Head of caudate nucleus (tissue), 42 donors: ENCODE measurements at places on chromosomes 16 and 17.

DNA sequence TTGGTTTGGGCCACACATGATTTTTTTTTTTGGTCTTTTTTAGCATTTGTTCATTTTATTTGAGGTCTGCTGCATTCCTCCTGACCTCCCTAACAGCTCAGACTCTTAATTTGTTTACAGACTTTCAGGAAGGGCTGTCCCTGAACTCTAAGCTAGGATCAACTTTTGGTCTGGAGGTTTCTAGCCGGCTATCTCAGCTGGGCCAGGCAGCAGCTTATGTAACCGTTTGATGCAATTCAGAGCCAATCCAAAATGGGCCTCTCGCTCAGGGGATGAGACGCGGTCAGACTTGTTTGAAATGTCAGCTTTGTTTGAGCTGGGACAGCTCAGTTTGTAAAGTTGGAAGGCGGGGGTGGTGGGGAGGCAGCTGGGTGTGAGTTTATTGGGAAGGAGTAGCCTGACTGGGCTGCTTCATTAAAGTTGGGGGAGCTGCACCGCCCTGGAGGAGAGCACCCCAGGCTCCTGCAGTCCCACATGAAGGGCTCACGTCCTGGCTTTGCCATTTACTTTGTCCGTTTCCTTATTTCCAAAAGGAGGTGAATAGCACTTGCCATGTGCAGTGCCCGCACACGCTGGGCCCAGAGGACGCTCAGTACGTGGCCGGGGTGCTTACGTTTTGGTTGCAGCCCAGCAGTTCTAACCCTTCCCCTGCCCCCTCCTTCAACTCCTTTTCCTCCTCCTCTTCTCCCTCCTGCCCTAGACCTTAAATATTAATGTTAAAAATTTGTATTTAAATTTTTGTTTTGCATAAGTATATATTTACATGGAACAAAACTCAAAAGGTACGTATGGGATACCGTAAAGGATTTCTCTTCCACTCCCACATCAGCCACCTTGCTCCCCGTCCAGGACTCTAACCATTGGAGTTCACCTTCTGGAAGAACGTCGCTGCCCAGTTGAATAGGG lies 121.2 kb downstream of the SNX29 start:
- peak; percentile 69 for DNase-seq

GRCh38 chr17:72338847-72339790 lies 218.3 kb downstream of the SOX9 start:
- DNase-seq = no peak

DNA sequence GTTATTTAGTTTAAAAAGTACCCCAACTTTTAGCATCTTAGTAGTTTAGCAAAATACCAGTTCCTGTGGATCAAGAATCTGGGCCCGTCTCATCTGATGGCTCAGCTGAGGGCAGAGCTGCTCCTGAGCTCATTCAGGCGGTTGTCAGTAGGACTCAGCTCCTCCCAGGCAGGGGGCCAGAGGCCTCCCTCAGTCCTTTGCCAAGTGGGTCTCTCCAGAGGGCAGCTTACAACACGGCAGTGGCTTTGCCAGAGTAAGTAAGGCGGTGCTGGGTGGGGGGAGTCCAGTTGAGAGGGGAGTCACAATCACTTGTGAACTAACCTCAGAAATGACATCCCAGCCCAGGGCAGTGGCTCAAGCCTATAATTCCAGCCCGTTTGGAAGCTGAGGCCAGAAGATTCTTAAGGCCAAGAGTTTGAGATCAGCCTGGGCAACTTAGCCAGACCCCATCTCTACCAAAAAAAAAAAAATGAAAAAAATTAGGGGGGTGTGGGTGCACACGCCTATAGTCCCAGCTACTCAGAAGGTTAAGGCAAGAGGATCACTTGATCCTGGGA lies 81.5 kb upstream of the MED9 start:
- DNase-seq = no peak

GRCh38 chr16:46621934-46622676 lies 926 bp upstream of the SHCBP1 start:
- DNase-seq = no peak

DNA sequence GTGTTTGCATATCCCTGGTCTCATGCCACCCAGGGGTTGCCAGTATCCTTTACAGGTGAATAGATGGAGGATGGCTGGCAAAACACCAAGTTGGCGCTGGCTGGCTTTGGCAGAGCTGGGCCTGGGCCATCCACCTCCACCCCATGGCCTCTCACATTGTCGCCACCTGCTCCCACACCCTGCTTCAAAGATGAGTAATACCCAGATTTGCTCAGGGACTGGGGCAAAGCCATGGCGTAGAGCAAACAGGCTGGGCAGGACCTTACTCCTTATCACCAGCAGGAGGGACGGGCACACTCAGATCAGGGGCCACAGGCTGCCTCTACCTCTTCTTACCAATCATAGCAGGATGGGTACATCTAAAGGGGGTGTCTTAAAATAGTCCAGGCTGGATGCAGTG lies 24.3 kb downstream of the PLA2G10 start:
- no peak for DNase-seq

GRCh38 chr16:21523411-21524067 lies 75.8 kb upstream of the METTL9 start:
- no peak for DNase-seq

DNA sequence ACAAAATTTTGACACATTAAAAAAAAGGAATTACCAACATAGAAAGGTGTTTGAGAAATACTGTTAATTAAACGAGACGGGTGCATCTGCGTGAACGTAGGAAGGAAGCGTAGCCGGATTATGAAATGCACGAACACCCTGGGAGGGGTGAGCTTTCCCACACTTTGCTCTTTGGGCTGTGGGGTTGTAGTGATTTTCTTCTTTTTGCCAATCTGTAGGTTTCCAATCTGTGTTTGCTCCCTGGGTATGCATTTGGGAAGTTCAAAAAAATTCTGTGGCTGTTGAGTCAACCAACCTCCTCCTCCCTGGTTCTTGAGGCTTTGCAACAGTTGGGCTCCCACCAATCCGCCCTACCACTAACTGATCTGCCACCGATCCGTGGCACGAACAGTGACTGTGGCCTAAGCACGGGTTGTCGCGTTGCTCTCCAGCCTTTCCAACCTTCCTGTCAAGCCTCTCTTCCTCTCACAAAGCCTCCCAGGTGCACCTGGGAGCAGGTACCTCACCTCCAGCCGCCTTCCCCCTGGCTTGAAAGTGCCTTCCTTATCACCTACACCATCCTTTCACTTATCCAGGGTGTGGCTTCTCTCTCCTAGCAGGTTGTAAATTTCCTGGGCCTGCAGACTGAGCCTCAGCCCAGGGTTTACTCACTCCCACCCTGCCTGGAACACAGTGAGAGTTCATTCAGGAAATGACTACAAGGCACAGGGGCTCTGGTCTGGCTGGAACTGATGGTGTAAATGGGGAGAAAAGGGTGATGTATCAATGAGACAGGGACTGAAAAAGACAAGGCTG lies 16.6 kb downstream of the RTN4RL1 start:
- no peak for DNase-seq

GRCh38 chr16:81519301-81520150 lies 74.9 kb downstream of the CMIP start:
- DNase-seq = no peak

DNA sequence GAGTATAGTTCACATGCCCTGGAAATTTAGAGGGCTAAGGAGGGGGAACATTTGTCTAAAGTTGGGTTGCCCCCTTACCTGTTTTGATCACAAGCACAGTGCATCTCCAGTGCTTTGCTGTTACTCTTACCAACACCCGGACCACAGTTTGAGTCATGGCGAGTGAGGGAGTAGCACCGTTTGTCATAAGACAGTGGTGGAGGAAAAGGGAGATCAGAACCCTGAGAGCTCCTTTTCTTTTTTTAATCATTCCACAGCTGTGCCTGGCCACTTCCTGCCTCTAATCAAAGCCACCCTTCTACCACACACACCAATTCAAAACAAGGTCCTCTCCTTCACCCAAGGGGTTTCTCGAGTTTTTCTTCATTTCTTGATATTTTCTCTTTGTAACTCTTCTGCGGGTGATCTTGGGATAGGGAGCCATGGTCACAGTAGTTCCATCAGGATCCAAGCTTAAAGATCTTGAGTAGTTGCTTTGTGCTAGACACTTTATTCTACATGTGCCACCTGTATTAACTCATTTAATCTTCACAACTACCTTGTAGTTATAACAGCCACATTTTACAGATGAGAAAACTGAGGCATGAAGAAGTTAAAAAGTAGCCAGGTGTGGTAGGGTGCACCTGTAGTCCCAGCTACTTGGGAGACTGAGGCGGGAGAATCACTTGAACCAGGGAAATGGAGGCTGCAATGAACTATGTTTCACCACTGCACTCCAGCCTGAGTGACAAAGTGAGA lies 5.0 kb upstream of the MYL4 start:
- DNase-seq = no peak

GRCh38 chr16:85605912-85606841 lies 6.9 kb upstream of the GSE1 start:
- no peak for DNase-seq

DNA sequence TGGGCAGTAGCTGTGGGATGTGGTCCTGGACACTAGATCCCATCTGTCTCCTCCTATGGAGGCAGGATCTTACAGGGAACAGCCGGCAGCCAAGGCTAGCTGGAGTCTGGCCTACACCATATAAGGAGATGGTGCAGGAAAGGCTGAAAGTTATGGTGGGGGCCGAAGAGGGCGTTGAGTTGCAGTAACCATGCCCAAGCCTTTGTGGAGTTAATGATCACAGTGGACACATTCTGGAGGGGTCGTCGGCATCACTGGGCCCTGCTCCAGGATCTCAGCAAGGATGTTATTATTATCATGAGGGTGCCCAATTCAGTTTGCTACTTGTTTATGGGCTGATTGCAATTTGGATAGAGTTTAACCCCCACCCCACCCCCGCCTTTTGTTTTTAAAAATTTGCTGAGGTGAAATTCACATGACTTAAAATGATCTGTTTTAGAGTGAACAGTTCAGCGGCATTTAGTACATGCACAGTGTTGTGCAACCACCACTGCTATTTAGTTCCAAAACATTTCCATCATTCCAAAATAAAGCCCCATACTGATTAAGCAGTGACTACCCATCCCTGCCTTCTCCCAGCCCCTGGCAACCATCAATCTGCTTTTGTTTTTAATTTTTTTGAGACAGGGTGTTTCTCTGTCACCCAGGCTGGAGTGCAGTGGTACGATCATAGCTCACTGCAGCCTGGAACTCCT lies 184.3 kb upstream of the CACNG3 start:
- no peak for DNase-seq

GRCh38 chr17:915538-916201 lies 63.9 kb downstream of the NXN start:
- DNase-seq = no peak

DNA sequence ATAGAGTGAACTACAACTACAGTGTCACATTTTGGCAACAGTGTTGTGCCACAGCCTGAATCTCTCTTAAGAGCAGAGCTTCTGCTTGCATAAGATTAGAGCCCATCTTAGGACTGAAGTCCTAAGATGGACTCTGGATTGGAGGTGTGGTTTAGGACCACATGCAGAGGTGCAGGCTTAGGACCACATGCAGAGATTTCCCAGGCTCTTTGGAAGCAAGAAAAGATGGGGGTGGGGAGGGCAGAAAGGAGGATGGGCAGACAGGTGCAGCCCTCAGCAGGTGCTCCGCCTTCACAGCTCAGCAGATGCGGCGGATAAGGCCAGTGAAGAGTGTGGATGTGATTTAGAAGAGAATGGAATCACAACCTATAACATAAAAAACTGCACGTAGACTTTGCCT lies 128.7 kb downstream of the TANGO6 start:
- no peak for DNase-seq

DNA sequence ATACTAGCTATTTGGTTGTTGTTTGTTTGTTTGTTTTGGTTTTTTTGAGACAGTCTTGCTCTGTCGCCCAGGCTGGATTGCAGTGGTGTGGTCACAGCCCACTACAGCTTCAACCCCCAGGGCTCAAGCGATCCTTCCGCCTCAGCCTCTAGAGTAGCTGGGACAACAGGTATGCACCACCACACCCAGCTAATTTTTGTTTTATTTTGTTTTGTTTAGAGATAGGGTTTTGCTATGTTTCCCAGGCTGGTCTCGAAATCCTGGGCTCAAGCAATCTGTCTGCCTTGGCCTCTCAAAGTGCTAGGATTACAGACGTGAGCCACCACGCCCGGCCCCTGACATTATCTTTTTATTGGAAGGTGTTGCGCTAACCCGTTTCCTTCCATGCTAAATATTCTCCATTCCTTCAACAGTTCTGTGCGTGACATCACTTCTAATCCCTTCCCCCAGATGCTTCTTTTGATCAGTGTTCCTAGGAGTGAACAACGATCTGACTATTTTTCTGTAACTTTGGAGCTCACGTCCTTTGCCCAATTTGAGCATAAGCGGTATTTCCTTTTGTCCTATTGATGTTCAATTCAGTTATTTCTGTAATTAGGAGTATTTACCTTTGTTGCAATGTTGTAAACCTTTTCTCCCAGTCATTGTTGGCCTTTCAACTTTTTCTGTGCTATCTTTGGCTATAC lies 30.2 kb upstream of the EMP2 start:
- no peak for DNase-seq

DNA sequence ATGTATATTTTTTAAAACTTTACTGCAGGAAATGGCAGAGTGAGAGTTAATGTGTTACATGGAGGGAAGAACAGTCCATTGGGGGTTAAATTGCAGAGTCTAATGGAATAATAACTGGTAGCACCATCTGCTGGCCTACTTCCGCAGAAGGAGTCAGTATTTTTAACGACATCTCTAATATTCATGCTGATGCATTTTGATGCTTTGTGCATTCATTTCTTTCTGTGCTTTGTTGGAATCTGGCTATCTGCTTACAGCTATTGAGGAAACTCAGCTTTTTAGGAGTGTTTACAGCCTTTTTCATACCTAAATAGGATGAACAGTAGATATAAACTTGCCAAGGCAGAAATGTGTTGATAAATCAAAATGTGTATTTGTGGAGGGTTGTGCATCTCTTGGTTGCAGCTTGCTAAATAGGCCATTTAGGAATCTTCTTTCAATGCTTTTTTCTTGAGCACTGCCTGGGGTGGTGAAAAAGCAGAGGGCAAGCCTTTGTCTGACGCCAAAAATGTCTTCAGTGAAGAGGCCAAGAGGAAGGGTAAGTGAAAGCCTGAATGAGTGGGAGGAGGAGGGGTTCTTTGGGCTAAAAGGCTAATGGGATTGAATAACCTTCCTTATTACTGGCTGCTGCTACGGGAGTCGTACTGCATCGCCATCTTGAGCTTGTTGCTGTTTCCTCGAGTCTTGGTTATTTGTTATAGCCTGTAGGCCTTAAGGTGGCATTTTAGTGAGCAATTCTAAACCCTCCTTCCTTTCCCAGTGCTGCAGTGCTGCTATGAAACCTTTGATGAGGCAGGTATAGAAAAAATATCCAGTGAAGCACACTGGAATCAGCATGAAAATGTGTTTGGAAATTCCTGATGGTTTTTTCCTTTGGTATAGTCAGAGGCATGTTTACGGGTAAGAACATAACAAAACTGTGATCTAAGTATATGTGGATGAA lies 153.3 kb downstream of the CHD9 start:
- DNase-seq = peak; percentile 71
